ENCODE measurements at places on chromosomes 2 and 18.

DNA sequence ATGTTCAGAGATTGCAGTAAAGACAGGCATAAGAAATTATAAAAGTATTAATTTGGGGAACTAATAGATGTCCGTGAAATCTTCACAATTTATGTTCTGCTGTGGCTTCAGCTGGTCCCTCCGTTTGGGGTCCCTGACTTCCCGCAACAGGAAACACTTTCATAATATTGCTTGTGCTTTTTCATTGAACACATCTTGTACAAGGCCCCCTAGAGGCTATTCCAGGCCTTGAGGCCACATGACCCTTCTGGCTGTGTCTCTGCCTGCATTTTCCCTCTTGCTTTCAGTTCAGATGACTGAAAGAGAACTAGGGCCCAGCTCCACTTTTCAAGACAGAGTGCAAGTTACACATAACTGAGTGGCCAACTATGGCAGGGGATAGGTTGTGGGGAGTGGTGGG, 164.1 kb downstream of the TMEM247 start:
- DNase-seq, result no peak

DNA sequence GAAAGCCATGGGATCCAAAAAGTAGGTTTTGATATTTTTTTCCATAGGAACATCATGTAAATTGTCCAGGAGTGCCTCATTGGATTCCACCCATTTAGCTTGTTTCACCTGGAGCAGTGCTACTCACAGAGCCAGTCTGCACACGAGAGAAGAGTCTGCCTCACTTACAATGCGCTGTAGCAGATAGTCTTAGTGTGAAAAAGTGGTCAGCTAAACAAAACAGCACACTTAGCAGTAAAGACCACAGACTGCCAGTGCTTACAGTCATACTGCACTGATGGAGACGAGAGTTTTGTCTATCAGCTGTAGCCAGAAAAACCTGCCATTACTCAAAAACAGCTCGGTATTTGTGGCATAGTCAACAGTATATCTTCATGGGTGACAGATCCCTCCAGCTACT, 113.5 kb upstream of the LDLRAD4 start:
- no peak for DNase-seq

DNA sequence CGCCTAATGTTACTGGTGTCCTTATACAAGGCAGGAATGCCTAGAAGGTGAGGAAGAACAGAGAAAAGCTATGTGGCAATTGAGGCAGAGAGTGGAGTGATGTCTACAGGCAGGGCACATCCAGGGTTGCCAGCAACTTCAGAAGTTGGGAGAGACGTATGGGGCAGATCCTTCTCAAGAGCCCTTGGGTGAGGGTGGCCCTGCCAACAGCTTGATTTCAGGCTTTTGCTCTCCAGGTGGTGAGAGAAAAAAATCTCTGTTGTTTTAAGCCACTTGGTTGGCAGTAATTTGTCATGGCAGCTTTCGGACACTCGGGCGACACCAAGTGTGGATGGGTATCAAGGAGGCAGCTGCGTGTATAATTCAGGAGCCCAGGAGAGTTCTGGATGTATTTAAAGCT, 217.4 kb upstream of the SMIM21 start:
- no peak for DNase-seq

DNA sequence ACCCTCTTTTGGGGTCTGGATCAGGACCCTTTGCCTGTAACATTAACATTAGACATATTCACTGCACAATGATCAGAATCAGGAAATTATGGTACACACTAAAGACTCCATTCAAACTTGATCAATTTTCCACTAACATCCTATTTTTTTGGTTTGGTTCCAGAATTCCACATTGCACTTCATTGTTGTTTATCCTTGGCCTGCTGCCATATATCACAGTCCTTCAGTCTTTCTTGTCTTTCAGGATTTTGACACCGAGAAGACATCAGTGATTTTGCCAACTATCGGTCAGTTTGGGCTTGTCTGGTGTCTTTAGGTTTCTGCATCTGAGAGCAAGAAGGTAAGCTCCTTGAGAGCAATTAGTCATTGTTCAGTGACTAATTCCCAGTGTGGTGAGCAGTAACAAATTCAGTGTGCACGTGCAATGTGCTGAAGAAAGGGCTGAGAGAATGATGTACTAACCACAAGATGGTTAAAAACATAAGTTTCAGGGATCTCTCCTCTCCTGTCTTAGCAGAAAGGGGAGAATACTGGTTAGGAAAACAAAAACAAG, 23.5 kb downstream of the MARCHF4 start:
- no peak for DNase-seq

- no peak for DNase-seq
Observed at GRCh38 chr2:207673431-207673830, 38.0 kb upstream of the CCNYL1 start.

- no peak for DNase-seq
Observed at GRCh38 chr2:96819128-96819875, 3.2 kb downstream of the CNNM3 start.

DNA sequence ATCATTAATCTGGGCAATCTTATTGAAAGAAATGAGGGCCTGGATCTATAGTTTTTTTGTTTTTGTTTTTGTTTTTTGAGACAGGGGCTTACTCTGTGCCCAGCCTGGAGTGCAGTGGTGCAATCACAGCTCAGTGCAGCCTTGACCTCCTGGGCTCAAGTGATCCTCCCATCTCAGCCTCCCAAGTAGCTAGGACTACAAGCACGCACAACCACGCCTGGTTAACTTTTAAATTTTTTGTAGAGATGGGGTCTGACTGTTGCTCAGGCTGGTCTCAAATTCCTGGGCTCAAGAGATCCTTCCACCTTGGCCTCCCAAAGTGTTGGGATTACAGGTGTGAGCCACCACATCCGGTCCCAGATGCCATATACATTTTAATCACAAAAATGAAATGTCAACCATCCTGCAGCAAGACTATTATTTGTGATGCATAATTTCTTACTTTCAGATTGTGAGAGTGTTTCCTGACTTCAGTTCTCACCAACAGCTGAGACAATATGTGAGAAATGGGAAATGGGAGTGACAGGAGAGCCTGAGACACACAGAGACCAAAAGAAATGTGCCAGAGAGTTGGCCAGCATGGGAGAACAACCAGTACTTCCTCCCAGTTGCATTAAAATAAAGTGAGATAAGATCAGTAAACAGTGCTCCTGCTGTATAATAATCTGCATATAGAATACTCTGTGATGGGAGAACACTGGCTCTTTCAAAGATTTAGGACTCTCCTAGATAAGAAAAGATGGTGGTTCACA, 87.6 kb downstream of the METTL8 start:
- no peak for DNase-seq

DNA sequence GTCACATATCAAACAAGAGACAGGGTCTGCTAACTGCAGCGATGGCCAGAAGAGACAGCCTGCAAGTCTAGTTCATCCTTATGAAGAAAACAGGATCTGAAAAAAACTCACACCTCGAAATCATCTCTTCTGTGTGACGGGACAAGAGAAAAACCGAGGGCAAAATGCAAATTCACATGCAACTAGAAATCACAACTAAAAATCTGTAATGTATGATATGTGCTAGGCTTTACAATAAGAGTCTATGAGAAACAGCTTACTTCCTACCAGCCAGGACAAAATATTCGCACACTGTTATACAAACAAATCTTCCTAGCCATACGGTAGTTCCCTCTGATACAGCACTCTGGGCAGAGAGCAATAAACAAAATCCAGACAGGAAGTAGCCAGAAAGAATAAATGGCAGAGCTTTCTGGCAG, 48.8 kb downstream of the ANKRD44 start:
- DNase-seq, result no peak

Measured in posterior vena cava (tissue), 2 donors.